ENCODE measurements at places on chromosomes 12 and 14. TPM values are rescaled to one million over a fixed set of nuclear protein-coding genes. Genes with fewer than 3 reads are reported as not detected.

DNAH10 gene
- total RNA-seq, result under 0.01 TPM

RTL1 gene
- total RNA-seq, result not detected

MEG3 gene
- total RNA-seq, result 10.1 TPM

KRT85 gene
- total RNA-seq, result not detected

GLIPR1L1 gene
- total RNA-seq, result not detected

CLECL1 gene
- not detected for total RNA-seq

PTHLH gene
- not detected for total RNA-seq

LRRC43 gene
- 1.5 TPM for total RNA-seq

PEBP1 gene
- 148 TPM for total RNA-seq

NPAS3 gene
- total RNA-seq, result 0.13 TPM

GALNT16 gene
- total RNA-seq, result 0.13 TPM

PTGDR gene
- not detected for total RNA-seq

SELPLG gene
- total RNA-seq, result 0.26 TPM

IRAK4 gene
- 14.3 TPM for total RNA-seq

NR1H4 gene
- total RNA-seq, result not detected

TGM1 gene
- 0.64 TPM for total RNA-seq

DEPDC4 gene
- 0.13 TPM for total RNA-seq

ZNF740 gene
- total RNA-seq, result 11.8 TPM

TOMM20L gene
- total RNA-seq, result not detected

AKAP3 gene
- 1.5 TPM for total RNA-seq

OR6C4 gene
- not detected for total RNA-seq

CD69 gene
- total RNA-seq, result 0.39 TPM

BCL11B gene
- under 0.01 TPM for total RNA-seq

P2RX2 gene
- not detected for total RNA-seq

PRR4 gene
- 0.51 TPM for total RNA-seq

ERBB3 gene
- total RNA-seq, result 0.25 TPM

AKAP5 gene
- total RNA-seq, result 0.13 TPM

SRRM4 gene
- total RNA-seq, result not detected

ARHGDIB gene
- total RNA-seq, result 69.4 TPM

BHLHE41 gene
- total RNA-seq, result under 0.01 TPM

WASHC3 gene
- 47.8 TPM for total RNA-seq

ARG2 gene
- total RNA-seq, result 39.7 TPM

PYGL gene
- 82.7 TPM for total RNA-seq

PLA2G1B gene
- total RNA-seq, result not detected

ENO2 gene
- total RNA-seq, result 1.4 TPM

PXMP2 gene
- total RNA-seq, result 18.7 TPM

RNASE2 gene
- not detected for total RNA-seq

RPL10L gene
- total RNA-seq, result not detected
